ENCODE measurements at places on chromosomes 5 and 9. TPM values are rescaled to one million over a fixed set of nuclear protein-coding genes. Genes with fewer than 3 reads are reported as not detected.

DNA sequence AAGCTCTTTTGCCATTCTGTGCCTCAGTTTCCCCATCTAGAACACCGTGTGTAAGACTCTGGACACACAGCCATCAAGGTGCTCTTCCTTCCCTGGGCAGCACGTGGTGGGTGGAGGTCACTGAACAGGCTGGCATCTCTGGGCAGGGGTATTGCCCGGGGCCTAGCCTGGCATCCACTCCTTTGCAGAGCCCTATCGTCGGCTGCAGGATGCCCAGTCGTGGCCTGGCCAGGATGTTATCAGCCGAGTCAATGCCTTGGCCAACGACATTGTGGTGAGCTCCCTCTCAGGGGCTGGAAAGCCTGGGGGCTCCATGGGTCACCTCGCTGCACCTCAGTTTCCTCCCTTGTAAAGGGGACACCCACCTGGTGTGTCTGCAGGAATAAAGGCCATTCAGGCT is 4.0 kb downstream of the ADGRD2 start:
- DNase-seq, result no peak

- DNase-seq, result no peak
Observed at GRCh38 chr9:132249123-132249522, 87.3 kb downstream of the NTNG2 start.

- no peak for DNase-seq
Observed at GRCh38 chr5:84622461-84622860, 237.8 kb upstream of the EDIL3 start.

Gene MACROH2A1
- total RNA-seq, result 116 TPM

Gene ANXA1
- total RNA-seq, result 1,627 TPM
